ENCODE measurements at places on chromosomes 3 and 15. TPM values are rescaled to one million over a fixed set of nuclear protein-coding genes. Genes with fewer than 3 reads are reported as not detected.

- no peak for DNase-seq
Measured at GRCh38 chr3:18982920-18983319, 165.4 kb upstream of the KCNH8 start.

DNA sequence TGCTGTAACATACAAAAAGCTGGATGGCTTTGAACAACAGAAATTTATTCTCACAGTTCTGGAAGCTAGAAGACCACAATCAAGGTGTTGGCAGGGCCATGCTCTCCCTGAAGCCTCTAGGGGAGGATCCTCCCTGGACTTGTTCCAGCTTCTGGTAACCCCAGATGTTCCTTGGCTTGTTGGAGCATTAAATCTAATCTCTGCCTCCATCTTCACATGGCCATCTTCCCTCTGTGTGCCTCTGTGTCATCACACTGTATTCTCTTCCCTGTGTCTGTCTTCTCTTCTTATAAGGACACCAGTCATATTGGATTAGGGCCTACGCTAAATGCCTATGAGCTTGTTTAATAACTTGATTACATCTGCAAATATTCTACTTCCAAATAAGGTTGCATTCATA lies 109.5 kb downstream of the STAG1 start:
- DNase-seq, result no peak

Gene SNAPC5
- 11.5 TPM for total RNA-seq

Gene EPHA6
- total RNA-seq, result 0.99 TPM

GRCh38 chr15:34154725-34155204 lies 52.9 kb downstream of the PGBD4 start:
- peak; percentile 20 for DNase-seq

Gene SEMA3G
- 0.26 TPM for total RNA-seq

DNA sequence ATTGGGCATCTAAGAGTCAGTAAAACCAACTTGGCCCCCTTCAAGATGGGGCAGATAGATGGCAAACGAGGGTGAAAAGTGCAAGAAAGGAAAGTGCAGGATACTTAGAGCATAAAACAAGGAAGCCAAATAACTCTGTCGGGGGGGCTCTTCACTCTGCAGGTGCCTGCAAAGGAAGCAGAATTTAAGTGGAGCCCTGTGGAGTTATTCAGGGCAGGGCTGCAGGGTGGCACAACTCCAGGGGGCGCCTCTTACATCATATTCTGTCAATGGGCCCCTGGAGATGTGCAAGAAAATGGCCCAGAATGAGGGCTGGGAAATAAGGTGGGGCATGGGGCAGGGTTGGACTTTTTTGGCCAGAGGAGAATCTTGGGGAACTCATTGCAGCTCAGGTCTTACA lies 69.7 kb downstream of the CD47 start:
- no peak for DNase-seq

- DNase-seq, result no peak
Measured at GRCh38 chr3:21059404-21059803, 691.6 kb downstream of the ZNF385D start.

Gene FAM98B
- 21.6 TPM for total RNA-seq

DNA sequence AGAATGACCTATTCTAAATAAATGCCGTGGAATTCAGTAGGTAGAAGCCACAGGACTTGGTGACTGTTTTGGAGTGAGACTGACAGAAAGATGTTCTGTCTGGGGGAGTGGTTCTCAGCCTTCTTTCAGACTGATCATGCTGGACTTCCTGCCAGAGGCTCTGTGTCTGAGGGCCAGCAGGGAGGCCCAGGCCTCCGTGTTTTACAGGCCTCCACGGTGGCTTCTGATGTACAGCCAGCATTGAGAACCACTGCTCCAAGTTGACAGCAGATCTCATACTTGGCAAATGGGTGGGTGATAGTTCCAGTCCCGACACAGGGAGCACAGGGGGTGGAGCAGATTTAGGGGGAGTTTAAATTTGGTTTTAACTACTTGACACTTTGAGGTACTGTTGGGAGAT lies 6.7 kb upstream of the PIGZ start:
- no peak for DNase-seq

Gene GP9
- not detected for total RNA-seq

GRCh38 chr3:99925584-99926230 lies 108.0 kb downstream of the CMSS1 start:
- DNase-seq, result peak; percentile 86

Gene CLEC3B
- total RNA-seq, result not detected

GRCh38 chr3:74375653-74376052 lies 238.8 kb downstream of the CNTN3 start:
- no peak for DNase-seq

DNA sequence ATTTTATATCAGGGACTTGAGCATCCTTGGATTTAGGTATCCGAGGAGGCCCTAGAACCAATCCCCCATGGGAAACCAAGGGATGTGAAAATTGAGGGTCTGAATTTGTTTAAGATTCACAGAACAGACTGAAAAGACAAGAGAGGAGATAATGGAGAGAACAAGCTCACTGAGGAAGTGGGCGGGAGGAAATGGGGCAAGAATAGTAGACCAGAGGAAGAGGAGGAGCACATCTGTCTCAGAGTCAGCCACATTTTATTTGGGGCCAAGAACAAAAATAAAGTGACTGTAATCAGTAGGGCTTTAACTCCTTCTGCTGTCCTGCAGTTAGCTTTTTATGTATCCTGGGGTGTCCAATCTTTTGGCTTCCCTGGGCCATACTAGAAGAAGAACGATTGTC lies 63.8 kb downstream of the BLM start:
- no peak for DNase-seq

GRCh38 chr3:162122405-162122804 lies 625.8 kb downstream of the OTOL1 start:
- no peak for DNase-seq

- peak; percentile 56 for DNase-seq
Measured at GRCh38 chr3:170424879-170425278, 6.2 kb downstream of the CLDN11 start.

- no peak for DNase-seq
Measured at GRCh38 chr3:30704931-30705890, 98.8 kb downstream of the TGFBR2 start.

Gene KLHL40
- not detected for total RNA-seq

- DNase-seq, result peak; percentile 37
Measured at GRCh38 chr3:88180398-88180999, 30.7 kb downstream of the C3orf38 start.

Gene ZNF80
- total RNA-seq, result not detected

Gene SEMA3B
- total RNA-seq, result 5.9 TPM

DNA sequence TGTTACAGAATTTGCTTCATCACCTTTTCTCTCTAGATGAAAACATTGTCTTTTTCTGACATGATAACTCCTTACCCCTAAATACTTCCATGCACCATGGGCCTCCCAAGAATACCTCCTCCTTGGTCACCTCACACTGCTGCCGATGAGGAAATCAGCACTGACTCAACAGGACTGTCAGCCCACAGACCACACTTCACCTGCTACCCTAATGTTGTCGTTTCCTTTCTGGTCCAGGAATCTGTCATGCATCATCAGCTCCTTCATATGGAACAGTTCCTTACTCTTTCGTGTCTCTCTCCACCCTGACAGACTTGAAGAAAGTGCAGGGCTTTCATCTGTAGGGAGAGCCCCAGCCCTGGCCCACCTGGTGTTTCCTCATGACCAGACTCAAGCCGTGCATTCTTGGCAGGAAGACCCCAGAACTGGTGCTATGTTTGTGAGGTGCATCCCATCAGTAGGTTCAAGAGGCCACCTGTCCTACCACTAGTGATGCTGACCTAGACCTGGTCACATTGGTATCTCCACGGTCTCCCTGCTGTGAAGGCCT lies 41.1 kb upstream of the PLXNA1 start:
- no peak for DNase-seq

GRCh38 chr3:25749031-25749581 lies 34.1 kb downstream of the NGLY1 start:
- no peak for DNase-seq

DNA sequence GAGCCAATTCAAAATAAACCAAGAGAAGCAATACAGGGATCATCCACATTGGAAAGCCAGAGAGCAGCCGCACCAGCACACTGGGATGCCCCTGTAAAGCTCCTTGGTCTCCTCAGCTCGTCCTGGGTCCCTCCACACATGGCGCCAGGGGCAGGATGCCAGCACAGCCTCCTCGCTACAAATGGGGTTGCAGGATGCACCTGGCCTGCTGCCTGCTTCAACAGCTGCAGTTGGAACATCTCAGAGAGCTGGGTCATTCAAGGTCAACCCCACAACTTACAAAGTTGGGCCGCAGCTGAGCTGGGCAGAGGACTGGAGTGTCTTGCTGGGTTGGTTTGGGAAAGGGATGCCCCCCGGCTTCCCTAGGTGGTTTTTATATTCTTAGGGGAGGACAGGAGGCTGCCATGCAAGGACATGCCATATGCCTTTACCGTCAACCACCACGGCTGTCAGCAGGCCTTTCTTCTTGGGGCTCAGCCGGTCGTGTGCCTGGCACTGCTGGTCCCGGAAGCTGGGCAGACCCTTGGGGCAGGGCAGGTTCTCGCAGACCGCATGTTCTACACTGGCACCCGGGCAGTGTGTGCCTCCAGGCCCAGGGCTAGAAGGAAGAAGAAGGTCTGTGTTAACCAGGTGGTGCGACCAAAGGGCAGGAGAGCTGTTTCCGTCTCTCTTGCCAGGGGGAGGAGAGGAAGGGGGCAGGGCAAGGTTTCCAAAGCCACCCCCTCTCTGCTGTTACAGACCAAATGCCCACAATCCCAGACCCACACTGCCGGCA lies 225.2 kb downstream of the ADAMTS17 start:
- DNase-seq, result no peak

GRCh38 chr3:2468816-2469215 lies 370.1 kb downstream of the CNTN4 start:
- DNase-seq, result no peak

Gene SEC62
- 117 TPM for total RNA-seq

Gene CADPS
- 5.4 TPM for total RNA-seq

DNA sequence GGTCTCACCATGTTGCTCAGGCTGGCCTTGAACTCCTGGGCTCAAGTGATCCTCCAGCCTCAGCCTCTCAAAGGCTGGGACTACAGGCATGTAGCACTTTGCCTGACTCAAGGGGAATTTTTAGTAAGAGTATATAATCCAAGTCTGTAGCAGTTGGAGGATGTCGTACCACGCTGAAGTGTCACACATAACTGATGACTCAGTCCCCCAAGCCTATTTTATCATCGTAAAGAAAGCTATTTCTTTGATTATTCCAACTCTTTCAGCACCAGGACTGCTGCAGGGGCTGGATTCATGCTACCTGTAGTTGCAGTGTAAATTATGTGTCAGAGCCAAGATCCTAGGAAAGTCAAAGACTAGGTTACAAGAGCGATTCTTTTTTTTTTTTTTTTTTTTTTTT lies 1.4 kb upstream of the PRKCI start:
- DNase-seq, result peak; percentile 46

DNA sequence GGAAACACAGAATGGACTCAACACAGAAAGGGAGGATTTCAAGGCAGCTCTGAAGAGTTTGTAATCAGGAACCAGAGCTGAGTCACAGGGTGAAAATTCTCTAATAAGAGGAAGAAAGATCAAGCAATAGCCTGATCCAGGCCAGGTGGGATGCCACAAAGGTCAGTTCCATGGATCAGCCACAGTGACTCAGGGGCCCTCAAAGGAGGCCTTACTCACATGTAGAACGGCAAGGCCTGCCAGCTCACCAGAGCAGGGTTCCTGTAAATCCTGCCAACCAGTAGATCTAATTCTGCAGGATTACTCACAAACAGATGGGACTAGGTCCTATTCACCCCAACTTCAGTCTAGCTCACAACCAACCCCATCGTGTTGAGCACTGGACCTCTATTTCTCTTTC lies 78.3 kb upstream of the PPP2R3A start:
- peak; percentile 79 for DNase-seq

Gene SEMA3F
- 6.6 TPM for total RNA-seq

Gene PRR20G
- total RNA-seq, result not detected

GRCh38 chr15:80154336-80154735 lies 1.5 kb downstream of the FAH start:
- DNase-seq, result no peak

- no peak for DNase-seq
Measured at GRCh38 chr3:81199587-81199986, 561.9 kb downstream of the GBE1 start.

Gene PTX3
- 3.0 TPM for total RNA-seq

GRCh38 chr3:38297947-38298711 lies 16.0 kb downstream of the SLC22A14 start:
- peak; percentile 12 for DNase-seq

Gene EPHB3
- total RNA-seq, result 17.2 TPM

- DNase-seq, result no peak
Measured at GRCh38 chr3:155329513-155330048, 36.1 kb upstream of the STRIT1 start.

DNA sequence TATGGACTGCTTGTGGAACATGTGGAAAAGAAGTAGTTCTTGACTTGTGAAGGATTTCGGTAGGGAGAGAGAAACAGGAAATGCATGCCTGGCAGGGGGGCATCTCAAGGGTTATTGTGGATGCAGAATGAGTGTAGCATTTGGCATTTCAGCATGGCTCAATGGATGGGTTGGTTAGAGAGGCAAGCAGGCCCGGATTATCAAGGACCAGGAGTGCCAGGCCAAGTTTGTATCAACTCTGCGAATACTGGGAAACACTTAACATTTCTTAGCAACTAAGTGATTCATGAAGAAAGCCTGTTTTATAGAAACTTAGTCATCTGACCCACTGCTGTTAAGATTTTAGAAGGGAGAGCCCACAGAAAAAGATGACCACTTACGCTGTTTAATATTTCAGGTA lies 33.6 kb downstream of the KIF15 start:
- DNase-seq, result peak; percentile 25

DNA sequence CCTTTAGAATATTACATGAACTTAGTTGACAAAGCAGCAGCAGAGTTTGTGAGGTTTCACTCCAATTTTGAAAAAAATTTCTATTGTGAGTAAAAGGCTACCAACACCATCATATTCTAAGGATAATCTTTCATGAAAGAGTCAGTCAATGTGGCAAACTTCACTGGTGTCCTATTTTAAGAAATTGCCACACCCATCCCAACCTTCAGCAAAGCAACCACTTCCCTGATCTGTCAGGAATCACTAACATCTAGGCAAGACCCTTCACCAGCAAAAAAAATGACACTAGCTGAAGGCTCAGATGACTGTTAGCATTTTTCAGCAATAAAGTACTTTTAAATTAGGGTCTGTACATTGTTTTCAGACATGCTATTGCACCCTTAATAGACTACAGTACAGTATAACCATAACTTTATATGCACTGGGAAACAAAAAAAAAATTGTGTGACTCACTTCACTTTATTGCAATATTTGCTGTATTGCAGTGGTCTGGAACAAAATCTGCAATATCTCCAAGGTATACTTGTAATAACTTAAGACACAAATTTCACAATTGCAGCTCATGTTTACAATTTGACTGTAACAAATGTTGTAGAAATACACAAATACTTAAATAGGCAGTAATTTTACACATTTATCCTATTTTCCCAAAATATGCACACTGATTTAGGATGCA lies 38.9 kb upstream of the ALCAM start:
- DNase-seq, result no peak
